ENCODE measurements at places on chromosomes 1 and 21.

- no peak for DNase-seq
Observed at GRCh38 chr1:177128665-177129281, 35.7 kb downstream of the ASTN1 start.

GRCh38 chr1:16461681-16462080 is 21.2 kb downstream of the NECAP2 start:
- DNase-seq, result no peak

DNA sequence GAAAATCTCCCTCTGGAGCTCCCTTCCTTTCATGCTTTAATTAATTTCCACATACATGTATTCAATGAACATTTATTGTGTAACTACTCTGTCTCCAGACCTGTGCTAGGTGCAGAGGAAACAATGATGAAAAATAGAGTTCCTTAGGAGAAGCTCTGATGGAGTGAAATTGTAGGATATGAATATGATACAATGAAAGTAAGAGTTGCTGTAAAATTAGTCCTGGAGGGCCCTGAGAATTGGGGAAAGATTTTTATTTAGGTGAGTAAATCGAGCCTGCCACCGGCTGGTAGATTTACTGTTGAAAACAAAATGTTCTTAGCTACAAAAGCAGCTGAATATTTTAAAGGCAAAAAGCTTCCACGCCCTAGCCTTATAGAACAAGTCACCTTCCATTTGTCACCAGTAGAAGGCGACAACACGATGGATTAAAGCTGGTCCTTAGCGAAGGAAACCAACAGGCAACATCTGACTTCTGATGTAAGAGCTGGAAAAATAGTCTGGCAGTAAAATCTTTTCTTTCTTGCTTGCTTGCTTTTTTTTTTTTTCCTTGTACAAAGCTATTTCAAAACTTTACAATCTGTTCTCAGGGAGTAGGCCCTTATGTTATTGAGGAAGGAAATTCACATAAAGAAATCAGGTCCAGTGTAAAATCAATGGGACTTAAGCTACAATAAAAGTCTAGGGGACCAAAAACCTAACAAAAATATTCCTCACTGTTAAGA is 82.0 kb upstream of the ROR1 start:
- no peak for DNase-seq

DNA sequence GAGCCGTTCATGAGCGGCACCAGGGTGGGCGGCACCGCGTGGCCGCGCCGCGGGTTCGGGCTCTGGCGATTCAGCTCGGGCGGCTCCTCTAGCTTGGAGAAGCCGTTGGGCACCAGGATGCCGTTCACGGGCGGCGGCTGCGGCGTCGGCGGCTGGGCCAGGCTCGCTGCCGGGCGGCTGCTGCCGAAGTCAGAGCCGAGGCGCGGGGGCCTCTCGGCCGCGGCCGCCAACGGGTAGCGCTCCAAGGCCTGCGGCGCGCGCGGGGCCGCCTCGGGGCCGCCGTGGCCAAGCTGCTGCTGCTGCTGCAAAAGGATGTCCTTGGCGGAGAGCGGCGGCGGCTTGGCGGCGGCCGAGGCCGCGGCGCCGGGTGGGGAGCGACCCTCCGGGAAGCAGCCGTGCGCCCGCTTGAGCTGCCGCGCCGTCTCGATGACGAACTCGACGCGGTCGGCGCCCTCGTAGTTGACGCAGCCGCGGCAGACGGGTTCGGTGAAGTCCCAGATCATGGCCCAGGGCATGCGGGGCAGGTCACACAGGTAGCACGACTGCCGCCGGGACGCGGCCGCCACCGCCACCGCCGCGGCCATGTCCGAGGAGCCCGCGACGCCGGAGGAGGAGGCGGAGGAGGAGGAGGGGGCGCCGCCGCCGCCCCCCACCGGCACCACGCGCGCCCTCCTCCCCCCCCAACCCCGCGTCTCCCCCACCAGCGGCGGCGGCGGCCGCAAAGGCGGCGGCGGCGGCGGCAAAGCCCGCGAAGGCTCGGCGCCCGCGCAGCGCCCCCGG is 877 bp downstream of the IRF2BP2 start:
- no peak for DNase-seq

DNA sequence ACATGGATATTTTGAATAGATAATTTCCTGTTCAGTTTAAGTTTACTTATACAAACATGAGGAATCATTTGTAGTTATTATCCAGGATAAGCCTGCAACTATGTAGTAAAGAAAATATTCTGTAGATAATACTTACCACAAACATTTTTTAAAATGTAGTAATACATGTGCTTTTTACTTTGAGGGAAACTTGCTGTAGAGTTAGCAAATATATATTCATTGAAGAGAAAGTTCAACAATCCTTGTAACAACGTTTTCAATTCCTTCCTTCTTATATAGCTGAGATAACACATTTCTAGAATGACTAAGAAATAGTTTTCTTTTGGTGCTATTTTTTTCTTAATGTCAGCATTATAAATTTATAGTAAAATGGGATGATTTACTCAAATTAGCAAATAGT is 664.6 kb upstream of the ADAMTS5 start:
- no peak for DNase-seq

DNA sequence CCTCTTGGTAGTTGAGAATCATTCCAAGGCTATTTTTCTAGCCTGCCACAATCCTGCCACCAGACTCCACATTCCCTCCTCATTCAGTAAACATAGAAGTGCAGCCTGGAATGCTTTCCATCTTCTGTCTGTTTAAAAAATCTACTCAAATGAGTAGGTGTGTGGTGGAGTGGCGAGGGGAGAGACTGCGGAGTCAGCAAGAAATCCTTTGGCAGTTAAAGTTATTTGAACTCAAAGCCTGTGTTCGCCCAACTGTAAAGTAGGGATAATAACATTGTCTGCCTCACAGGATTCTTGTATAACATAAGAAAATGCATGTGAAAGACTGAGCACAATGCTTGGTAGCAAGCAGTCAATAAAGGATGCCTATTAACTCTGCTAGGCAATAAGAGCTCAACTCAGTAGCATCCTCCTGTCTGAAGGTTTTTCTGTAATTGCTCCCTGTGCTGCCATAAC is 22.2 kb upstream of the DPT start:
- DNase-seq, result no peak

DNA sequence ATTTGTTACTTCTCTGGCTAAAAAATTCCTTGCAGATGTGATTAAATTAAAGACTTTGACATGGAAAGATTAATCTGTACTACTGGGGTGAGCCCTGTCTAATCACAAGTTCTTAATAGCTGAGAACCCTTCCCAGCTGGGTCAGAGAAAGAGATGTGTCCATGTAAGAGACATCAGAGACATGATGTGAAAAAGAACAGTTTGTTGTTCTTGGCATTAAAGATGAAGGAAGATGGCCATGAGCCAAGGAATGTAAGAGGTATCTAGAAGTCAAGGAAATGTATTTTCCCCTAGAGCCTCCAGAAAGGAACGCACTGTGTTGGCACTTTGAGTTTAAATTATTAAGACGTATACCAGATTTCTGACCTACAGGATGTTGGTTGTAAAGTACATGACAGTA is 1271.5 kb upstream of the PRMT6 start:
- DNase-seq, result no peak

DNA sequence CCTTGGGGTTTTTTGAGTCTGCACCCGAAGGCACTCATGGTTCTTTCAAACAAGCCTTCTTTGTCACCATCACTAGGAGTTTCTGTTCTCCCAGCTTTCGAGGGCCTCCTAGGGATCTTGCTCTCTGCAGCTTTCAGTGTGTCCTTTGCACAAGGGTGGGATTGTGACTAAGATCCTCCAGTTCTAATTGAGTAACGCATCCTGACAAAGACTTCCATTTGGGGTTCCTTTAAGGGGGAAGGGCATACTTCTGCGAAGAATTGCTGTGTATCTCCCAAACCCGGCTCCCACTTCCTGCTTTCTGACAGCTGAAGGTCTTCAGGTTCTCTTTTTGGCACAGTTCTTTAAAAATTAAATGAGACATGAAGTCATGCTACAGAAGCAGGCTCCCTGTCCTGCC is 139.4 kb downstream of the EDEM3 start:
- no peak for DNase-seq

DNA sequence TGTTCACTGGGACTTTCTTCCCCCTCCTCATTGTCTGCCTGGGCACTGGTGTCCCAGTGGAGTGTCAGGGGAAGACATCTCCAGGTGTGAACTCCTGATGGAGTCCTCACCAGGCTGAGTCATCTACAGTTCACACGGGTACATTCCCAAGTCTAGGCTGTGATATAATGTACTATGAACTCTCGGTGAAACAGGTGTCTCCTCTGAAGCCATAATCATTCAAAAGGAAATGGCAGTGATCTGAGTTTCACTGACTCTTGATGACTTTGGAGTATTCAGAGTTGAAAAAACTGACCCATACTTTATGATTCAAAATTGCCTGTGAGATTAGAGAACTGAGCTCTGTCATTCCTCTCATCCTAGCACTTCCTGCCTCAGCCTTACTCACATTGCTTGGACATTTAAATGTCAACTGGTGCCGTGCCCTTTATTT is 9.1 kb downstream of the LAMC2 start:
- DNase-seq, result no peak

- no peak for DNase-seq
Observed at GRCh38 chr1:67524143-67525052, 94.2 kb upstream of the SERBP1 start.

DNA sequence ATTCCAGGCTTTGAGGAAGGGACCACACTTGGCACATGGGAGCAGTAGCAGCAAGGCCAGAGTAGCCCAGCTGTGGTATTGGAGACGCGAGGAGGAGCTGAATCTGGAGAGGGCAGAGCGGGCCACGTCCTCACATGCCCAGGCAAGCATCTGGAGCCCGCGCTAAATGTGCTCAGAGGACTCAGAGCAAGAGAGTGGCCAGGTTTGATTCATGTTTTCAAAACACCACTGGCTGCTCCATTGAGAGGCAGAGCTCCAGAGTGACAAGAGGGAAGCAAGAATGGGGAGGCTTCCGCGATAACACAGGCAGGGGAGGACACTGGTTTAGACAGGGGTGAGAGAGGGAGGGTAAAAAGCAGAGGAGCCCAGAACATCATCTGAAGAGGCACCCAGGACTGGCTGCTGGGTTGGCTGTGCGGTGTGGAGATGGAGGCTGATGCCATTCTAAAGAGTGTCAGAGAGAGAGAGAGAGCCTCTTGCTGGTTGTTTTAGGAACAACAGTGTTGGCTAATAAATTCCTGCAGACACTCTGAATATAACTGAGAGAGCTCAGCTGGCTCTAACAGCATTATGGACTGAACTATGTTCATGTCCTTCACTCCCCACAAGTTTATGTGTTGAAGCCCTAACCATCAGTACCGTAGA is 32.3 kb downstream of the RCAN1 start:
- DNase-seq, result no peak

DNA sequence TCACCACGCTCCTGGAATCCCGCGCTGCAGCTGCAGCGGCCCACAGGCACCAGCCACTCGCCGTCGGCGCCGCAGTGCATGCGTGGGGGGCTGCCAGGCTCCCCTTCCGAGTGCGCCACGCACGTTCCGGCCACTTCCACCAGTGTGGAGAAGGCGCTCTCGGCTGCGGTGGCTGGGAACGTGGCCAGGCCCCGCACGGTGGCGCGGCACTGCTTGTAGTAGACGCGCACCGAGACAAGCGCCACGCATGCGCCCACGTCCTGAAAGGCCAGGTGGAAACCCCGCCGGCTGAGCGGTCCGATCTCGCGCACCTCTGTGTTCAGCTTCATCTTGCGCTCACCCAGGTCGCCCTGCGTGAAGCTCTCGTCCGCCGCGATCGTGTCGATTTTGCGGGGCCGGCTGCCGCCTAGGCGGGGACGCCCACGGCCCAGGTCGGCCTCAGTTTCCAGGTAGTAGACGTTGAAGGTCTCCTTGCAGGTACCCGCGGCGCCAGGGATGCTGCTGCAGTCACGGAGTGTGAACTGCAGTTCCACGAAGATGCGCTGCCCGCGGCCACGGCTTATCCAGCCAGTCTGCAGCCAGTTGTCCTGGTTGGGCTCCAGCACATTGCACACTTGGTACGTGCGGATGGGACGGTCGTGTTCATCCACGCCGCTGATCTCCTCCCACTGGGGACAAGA is 3.4 kb downstream of the EPHA10 start:
- DNase-seq, result no peak

DNA sequence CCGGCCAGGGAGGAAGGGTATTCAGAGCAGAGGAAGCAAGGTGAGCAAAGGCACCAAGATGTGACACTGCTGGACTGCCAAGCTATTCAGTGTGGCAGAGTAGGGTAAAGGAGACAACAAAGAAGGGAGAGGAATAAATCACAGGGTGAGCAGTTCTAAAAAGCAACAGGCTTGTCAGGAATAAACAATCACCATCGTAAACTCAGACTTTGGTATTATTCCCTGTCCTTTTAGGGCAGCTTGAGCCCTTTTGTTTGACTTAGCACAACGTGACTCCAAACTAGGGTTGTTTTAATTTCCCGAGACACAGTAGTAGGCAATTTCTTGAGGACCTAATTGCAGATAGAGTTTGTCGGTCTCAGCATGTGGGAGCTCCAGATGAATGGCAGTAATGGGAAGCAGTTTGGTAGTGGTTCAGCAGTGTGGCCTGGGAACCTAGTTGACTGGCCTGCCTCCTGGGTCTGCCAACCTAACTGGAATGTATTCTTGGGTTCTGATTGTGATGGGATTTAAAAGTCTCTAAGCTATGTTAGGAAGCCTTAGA is 4.3 kb downstream of the CR1L start:
- no peak for DNase-seq

GRCh38 chr1:54804471-54805132 is 3.5 kb upstream of the TTC22 start:
- no peak for DNase-seq

GRCh38 chr1:203204756-203205155 is 18.3 kb upstream of the CHI3L1 start:
- DNase-seq, result no peak

- DNase-seq, result no peak
Observed at GRCh38 chr1:62178372-62178771, 16.3 kb upstream of the L1TD1 start.

GRCh38 chr1:240991230-240991629 is 365.8 kb downstream of the RGS7 start:
- DNase-seq, result no peak

- DNase-seq, result no peak
Observed at GRCh38 chr1:58434607-58435006, 111.9 kb downstream of the OMA1 start.

- DNase-seq, result no peak
Observed at GRCh38 chr1:203308328-203308922, 3.1 kb downstream of the BTG2 start.

- peak; percentile 57 for DNase-seq
Observed at GRCh38 chr1:204461331-204462228, 33.0 kb downstream of the PIK3C2B start.

DNA sequence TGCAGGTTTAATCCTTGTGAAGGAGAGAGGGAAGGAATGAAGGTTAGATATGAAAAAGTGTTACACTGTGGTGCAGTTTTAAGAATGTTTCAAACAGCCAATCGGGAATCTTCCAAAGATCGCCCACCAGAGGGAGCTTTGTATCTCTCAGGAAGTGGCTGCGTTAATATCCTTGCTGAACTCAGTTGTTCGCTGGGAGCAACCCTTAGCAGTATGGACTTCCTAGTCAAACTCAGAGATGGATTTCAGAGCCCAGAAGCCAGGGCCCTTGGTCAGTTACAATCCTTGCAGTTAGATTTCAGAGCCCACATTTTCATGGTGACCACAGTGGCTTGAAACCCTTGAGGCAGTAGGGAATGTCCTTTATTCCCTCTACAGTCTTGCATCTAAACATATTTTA is 136.2 kb downstream of the NTNG1 start:
- DNase-seq, result no peak

GRCh38 chr1:93322349-93322748 is 23.4 kb upstream of the DR1 start:
- DNase-seq, result no peak

- DNase-seq, result no peak
Observed at GRCh38 chr1:87685311-87686135, 356.8 kb downstream of the LMO4 start.
